Fibroblast of skin of right quadriceps (primary cell): ENCODE measurements at places on chromosomes 12 and 14.

DNA sequence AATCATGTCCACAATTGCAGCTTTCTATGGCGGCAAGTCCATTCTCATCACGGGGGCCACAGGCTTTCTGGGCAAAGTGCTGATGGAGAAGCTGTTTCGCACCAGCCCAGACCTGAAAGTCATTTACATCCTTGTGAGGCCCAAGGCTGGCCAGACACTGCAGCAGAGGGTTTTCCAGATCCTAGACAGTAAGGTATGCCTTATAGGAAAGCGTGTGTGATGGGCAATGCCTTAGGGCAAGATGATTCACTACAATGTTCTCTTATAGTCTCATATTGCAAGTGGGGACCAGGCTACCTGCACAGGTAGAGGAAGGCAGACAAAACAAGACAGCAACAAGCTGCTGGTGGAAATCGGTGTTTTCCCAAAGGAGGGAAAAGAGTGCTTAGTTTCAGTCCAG, 110.5 kb downstream of the ERGIC2 start:
- DNase-seq: no peak

DNA sequence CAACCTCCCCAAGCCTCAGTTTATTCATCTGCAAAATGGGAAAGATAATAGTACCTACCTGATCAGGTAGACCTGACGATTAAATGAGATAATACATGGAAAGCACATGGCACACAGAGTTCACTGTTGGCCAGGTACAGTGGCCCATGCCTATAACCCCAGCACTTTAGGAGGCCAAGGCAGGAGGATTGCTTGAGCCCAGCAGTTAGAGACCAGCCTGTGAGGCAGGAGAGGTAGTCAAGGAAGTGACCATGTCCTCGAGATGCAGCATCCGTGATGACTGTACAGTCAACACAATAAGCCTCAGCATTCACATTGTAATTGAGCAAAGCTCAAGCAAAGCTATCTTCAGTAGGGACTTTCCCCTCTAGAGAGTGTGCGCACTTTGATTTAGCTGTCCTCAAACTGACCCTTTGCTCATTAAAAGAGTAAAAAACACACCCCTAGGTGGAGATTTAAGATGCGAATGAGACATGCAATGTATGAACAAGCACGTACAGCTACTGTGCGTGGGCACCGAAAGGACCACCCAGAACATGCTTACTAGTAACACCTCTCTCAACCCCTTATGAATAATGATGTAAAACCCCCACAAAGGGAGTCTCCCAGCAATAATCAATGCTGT, 9.9 kb downstream of the ISCU start:
- DNase-seq: no peak

- DNase-seq: no peak
These were observed 25.3 kb downstream of the HRK start for GRCh38 chr12:116855744-116856470.

- DNase-seq: peak; percentile 75
These were observed 148.1 kb downstream of the TSPAN9 start for GRCh38 chr12:3225154-3225795.

DNA sequence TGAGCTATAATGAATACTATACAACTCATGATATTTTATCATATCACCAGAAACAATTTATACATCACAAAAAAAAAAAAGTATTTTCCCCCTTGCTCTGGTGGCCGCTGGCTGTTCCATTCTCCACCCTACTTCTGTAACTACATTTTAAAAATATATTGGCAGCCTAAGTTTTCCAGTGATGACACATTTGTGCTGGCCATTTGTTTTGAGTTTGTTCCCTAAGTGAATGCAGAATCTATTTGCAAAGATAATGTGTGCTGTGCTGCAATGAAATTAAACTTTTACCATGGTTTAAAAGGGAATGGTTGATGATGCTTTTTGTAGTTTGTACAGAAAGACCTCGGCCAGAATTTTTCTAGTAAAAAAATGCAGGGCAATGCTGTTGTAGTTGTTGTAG, 1092.8 kb downstream of the TMTC2 start:
- no peak for DNase-seq
